ENCODE measurements at places on chromosomes 7 and 10.
A peak's percentile ranks its signal among the peaks of the same experiment; 100 is the strongest.

GRCh38 chr7:155489158-155489840 lies 31.4 kb downstream of the EN2 start:
- peaks cover 21% of the 10 kb centered on the region for H3K4me1 ChIP-seq
- H3K36me3 ChIP-seq = no peaks in the 10 kb centered on the region
- H3K27me3 ChIP-seq = no peaks in the 10 kb centered on the region
- DNase-seq = no peak
- no peak overlapping the region for H3K27ac ChIP-seq

DNA sequence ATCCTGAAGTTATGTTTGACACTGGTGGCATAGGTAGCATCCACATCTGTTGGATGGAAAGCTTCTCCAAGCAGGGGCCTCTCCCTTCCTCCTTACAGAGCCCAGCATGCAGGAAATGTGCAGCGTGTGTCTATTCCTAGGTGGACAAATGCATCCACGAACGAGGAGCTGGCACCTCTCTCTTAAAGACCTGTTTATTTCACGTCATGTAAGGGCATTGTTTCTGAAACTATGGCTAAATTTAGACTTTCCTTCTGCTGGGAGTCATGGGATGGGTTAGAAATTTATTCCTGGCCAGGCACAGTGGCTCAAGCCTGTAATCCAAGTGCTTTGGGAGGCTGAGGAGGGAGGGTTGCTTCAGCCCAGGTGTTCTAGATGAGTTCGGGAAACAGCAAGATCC lies 208.4 kb upstream of the SVIL start:
- no peak overlapping the region for H3K27ac ChIP-seq
- no peaks in the 10 kb centered on the region for H3K4me1 ChIP-seq
- no peaks in the 10 kb centered on the region for H3K27me3 ChIP-seq
- no peak overlapping the region for H3K4me3 ChIP-seq

DNA sequence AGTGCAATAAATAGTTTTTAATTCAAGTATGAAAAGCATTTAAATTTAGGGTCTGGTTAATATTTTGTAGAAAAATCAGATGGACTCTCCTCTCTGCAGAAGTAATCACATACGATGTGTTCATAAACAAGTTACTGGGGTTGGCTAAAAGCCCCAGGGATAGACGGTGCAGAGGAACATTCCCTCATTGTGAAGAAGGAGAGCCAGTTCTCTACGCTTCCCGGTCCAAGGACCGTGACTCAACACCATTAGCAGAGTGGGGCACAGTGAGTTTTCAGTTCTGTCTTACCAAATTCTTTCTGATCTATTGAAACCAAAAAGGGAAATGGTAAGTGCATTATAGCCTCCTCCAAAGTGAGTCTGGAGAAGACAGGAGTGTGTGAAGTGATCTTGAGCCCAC lies 327.8 kb downstream of the WDR37 start:
- H3K27ac ChIP-seq = no peak overlapping the region
- DNase-seq = no peak
- no peaks in the 10 kb centered on the region for H3K4me1 ChIP-seq

GRCh38 chr10:94076325-94076841 lies 82.7 kb downstream of the PLCE1 start:
- no peaks in the 10 kb centered on the region for H3K4me1 ChIP-seq
- H3K36me3 ChIP-seq = no peaks in the 10 kb centered on the region
- H3K27me3 ChIP-seq = no peaks in the 10 kb centered on the region
- H3K4me3 ChIP-seq = no peak overlapping the region

- no peaks in the 10 kb centered on the region for H3K27me3 ChIP-seq
- H3K36me3 ChIP-seq = no peaks in the 10 kb centered on the region
- H3K4me1 ChIP-seq = no peaks in the 10 kb centered on the region
- H3K4me3 ChIP-seq = no peak overlapping the region
- no peak for DNase-seq
- no peak overlapping the region for H3K27ac ChIP-seq
These were observed 389.2 kb downstream of the MAGI2 start for GRCh38 chr7:79064187-79064823.

DNA sequence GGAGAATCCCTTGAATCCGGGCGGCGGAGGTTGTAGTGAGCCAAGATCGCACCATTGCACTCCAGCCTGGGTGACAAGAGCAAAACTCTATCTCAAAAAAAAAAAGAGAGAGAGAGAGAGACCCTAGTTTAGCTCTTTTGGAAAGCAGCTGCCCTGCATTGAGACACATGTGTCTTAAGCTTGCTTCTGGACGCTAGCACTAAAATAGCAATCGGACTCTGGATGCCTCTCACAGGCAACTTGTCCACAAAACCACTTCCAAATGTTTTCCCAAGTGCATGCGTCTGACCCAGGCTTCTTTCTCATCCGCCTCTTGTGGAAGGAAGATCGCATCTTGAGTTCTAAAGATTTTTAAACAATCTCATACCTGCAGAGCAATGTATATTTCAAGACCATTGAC lies 182.7 kb downstream of the CUX1 start:
- no peaks in the 10 kb centered on the region for H3K27me3 ChIP-seq
- H3K4me1 ChIP-seq = no peaks in the 10 kb centered on the region
- no peak overlapping the region for H3K27ac ChIP-seq
- H3K36me3 ChIP-seq = no peaks in the 10 kb centered on the region

DNA sequence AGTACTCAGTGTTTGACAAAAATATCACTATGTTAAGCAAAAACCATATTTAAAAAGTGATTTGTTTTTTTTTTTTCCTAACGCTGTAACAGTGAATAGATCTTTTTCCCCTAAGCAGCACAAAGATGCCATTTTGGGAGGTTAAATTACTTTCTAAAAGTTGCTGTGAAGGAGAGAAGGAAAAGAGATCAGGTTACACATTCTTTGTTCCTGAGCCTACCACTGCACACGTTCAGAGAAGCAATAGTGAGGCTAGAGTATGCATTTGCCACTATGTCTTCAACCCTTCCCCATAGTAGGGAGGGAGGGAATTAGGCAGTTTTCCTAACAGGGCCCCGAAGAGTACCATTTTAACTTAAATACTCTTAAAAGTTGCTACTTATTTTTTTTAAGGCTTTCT lies 38.9 kb downstream of the BMPR1A start:
- no peaks in the 10 kb centered on the region for H3K36me3 ChIP-seq
- H3K4me1 ChIP-seq = no peaks in the 10 kb centered on the region
- no peaks in the 10 kb centered on the region for H3K27me3 ChIP-seq
- no peak overlapping the region for H3K4me3 ChIP-seq

DNA sequence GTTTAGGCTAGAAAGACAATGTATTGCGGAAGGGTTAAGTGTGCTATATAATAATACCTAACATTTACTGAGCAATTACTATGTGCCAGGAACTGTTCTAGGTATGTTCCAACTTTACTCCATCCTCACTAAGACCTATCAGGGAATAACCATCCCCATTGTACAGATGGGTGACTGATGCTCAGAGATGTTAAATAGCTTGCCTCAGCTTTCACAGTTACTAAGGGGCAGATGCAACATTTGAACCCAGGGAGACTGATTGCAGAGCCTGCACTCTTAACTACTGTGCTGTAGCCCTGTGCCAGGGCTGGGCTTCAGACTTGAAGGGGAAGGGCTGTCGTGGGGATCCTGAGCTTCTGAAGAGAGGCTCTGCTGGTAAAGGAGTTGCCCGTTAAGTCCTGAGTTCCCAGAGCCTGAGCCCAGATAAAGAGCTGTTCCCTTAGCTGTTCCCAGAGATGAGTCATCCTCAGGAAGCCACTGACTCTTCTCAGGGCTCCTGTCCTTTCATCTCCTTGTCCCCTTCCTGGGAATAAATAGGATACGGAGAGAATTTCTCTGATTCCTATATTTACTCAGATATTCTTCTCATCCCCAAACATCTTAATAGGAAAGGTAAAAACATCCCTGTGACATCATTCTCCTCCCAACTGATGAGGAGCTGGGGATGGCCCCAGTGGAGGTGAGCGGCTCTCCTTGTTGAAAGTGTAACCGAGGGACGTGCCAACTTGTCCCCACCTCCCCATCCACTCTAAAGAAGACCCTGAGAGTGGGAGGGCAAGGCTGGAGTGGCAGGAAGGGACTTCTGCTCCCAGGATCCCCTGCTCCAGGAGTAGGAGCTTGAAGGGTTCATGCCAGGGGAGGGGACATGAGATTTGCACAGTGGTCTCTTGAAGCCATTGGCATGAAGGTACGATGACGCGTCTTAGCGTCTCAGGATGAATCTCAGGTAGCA lies 28.0 kb upstream of the HABP2 start:
- H3K36me3 ChIP-seq = no peaks in the 10 kb centered on the region
- H3K4me1 ChIP-seq = no peaks in the 10 kb centered on the region
- H3K4me3 ChIP-seq = no peak overlapping the region
- no peaks in the 10 kb centered on the region for H3K27me3 ChIP-seq
- no peak for DNase-seq

DNA sequence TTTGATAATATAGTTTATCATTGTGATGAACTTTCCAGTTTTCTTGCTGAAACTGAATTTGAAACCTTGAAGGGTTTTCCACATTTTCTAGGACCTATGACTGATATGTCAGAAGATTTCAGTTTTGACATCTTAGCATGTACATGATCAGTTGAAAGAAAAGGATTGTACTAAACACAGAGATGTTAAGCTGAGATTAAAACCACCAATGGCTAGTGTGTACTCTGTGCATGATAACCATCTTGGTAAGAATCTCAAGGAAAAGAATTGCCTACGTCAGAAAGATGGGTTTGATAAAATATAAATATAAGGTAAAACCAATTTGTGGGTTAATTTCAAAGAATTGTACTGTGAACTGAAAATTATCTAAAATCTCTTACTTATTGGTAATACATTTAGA lies 776.4 kb downstream of the GATA3 start:
- H3K4me1 ChIP-seq = no peaks in the 10 kb centered on the region
- no peak overlapping the region for H3K4me3 ChIP-seq
- no peaks in the 10 kb centered on the region for H3K36me3 ChIP-seq
- H3K27me3 ChIP-seq = no peaks in the 10 kb centered on the region

DNA sequence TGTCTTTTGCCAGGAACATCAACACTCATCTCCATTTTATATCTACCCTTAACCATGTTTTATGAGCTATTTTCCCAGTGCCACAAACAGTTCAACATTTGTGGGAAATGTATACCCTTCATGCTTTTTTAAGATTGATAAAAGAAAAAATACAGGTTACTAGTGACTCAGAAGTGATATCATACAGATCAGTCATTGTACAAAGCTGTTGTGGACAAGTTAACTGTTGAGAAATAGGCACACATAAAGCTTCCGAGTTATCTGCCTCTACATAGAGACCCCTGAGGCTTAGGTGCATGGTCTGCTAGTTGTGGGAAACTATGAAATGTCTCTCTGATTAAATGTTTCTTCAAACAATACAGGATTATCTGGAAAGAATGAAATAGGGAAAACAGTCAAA lies 96.3 kb downstream of the LSM5 start:
- no peak for DNase-seq
- H3K27ac ChIP-seq = no peak overlapping the region
- H3K4me3 ChIP-seq = no peak overlapping the region
- no peaks in the 10 kb centered on the region for H3K4me1 ChIP-seq
- H3K36me3 ChIP-seq = no peaks in the 10 kb centered on the region

GRCh38 chr10:126843299-126843934 lies 61.8 kb upstream of the DOCK1 start:
- no peaks in the 10 kb centered on the region for H3K4me1 ChIP-seq
- no peak for DNase-seq
- no peak overlapping the region for H3K4me3 ChIP-seq
- H3K27me3 ChIP-seq = no peaks in the 10 kb centered on the region
- no peaks in the 10 kb centered on the region for H3K36me3 ChIP-seq

DNA sequence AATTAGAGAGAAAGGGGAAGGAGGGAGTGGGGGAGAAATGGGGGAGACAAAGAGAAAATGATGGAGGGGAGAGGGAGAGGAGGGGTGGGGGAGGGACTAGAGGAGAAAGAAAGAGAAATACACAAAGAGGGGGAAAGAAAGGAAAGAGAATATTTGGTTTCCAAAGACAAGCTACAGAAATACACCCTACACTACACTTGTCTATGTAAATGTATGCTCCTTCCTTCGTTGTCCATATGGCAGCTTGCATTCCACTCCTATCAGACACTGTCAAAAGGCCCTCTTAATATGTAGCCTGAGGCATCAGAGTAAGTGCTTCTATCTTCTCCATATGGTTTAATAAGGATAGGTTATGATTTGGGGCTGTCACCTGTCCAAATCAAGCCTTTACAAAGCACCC lies 92.8 kb upstream of the FEZF1 start:
- H3K27ac ChIP-seq = no peak overlapping the region
- H3K27me3 ChIP-seq = no peaks in the 10 kb centered on the region
- H3K4me1 ChIP-seq = no peaks in the 10 kb centered on the region
- H3K4me3 ChIP-seq = no peak overlapping the region

GRCh38 chr10:112330607-112331160 lies 43.2 kb upstream of the ACSL5 start:
- H3K27me3 ChIP-seq = no peaks in the 10 kb centered on the region
- no peak for DNase-seq
- H3K36me3 ChIP-seq = no peaks in the 10 kb centered on the region
- H3K4me3 ChIP-seq = no peak overlapping the region
- no peak overlapping the region for H3K27ac ChIP-seq
- peaks cover 7% of the 10 kb centered on the region for H3K4me1 ChIP-seq

DNA sequence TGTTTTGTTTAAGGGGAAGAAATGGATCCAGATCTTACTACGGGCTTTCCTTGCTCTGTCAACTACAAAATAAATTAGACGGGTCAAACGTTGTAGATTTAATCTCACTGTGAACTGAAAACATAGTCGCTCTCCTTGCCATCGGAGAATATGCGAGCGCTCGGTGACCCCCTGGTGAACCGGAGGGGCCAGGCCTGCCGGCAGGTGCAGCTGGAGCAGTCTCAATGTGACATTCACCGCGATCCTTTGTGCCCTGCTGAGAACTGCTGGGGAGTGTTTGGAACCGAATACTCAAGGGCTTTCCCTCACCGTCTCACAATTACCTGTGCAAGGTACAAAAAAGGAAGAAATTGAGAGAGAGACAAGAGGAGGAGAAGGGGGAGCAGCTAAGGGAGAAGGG lies 174.1 kb upstream of the GPR26 start:
- no peak overlapping the region for H3K4me3 ChIP-seq
- no peak for DNase-seq
- H3K27me3 ChIP-seq = no peaks in the 10 kb centered on the region
- H3K36me3 ChIP-seq = no peaks in the 10 kb centered on the region
- H3K4me1 ChIP-seq = peaks cover 15% of the 10 kb centered on the region

GRCh38 chr10:6072215-6072934 lies 10.2 kb upstream of the IL2RA start:
- H3K36me3 ChIP-seq = no peaks in the 10 kb centered on the region
- peak overlapping the region; percentile 63 for H3K27ac ChIP-seq
- no peak for DNase-seq
- H3K4me3 ChIP-seq = no peak overlapping the region

GRCh38 chr7:143299346-143299745 lies 11.2 kb downstream of the CASP2 start:
- no peaks in the 10 kb centered on the region for H3K27me3 ChIP-seq
- peak overlapping the region; percentile 79 for H3K27ac ChIP-seq
- H3K36me3 ChIP-seq = peaks cover 52% of the 10 kb centered on the region
- peaks cover 45% of the 10 kb centered on the region for H3K4me1 ChIP-seq
